ENCODE measurements at places on chromosomes 1 and 21. TPM values are rescaled to one million over a fixed set of nuclear protein-coding genes. Genes with fewer than 3 reads are reported as not detected.

CLEC20A gene
- total RNA-seq, result not detected

RIPPLY3 gene
- not detected for total RNA-seq

TSPAN2 gene
- total RNA-seq, result 0.58 TPM

SHISAL2A gene
- not detected for total RNA-seq

OR2T8 gene
- not detected for total RNA-seq

FCRLA gene
- total RNA-seq, result 2.3 TPM

ST6GALNAC5 gene
- 2.5 TPM for total RNA-seq

ENAH gene
- 140 TPM for total RNA-seq

YOD1 gene
- 7.9 TPM for total RNA-seq

PTPRC gene
- total RNA-seq, result 0.58 TPM

CR1L gene
- total RNA-seq, result not detected

BEND5 gene
- under 0.01 TPM for total RNA-seq

OR2L8 gene
- total RNA-seq, result not detected

LRRC39 gene
- total RNA-seq, result 1.4 TPM

FCER1G gene
- 0.38 TPM for total RNA-seq

CCDC185 gene
- total RNA-seq, result not detected

INSRR gene
- not detected for total RNA-seq

PATJ gene
- total RNA-seq, result 7.9 TPM

MAP3K7CL gene
- total RNA-seq, result 41.8 TPM

PDZK1IP1 gene
- 0.58 TPM for total RNA-seq

CYP4A22 gene
- not detected for total RNA-seq

ZMYND12 gene
- 1.4 TPM for total RNA-seq

CELA3A gene
- total RNA-seq, result not detected

MRPS14 gene
- 21.1 TPM for total RNA-seq

CFAP74 gene
- total RNA-seq, result not detected

CASZ1 gene
- 0.56 TPM for total RNA-seq

TNFRSF18 gene
- total RNA-seq, result not detected

RAB25 gene
- not detected for total RNA-seq

AURKAIP1 gene
- 82.6 TPM for total RNA-seq

LRRC3 gene
- total RNA-seq, result 0.85 TPM

CELSR2 gene
- 2.5 TPM for total RNA-seq

CELA2A gene
- total RNA-seq, result 0.28 TPM

LINGO4 gene
- not detected for total RNA-seq

BGLAP gene
- 0.85 TPM for total RNA-seq

MAB21L3 gene
- 0.28 TPM for total RNA-seq

TMPRSS2 gene
- total RNA-seq, result not detected

TSSK3 gene
- total RNA-seq, result 0.56 TPM

SZT2 gene
- total RNA-seq, result 19.9 TPM

MIXL1 gene
- total RNA-seq, result not detected

OR2M3 gene
- total RNA-seq, result not detected

LHX8 gene
- total RNA-seq, result not detected

VCAM1 gene
- total RNA-seq, result 5.4 TPM

ADGRL4 gene
- 35.0 TPM for total RNA-seq

IL19 gene
- not detected for total RNA-seq

KIF14 gene
- total RNA-seq, result 2.0 TPM
